ENCODE measurements at places on chromosomes 1 and 21. TPM values are rescaled to one million over a fixed set of nuclear protein-coding genes. Genes with fewer than 3 reads are reported as not detected.

FAM163A gene
- polyA plus RNA-seq = not detected

FMO2 gene
- not detected for polyA plus RNA-seq

TRPM2 gene
- 3.4 TPM for polyA plus RNA-seq

ASAP3 gene
- polyA plus RNA-seq = 5.1 TPM

SPRR3 gene
- polyA plus RNA-seq = 0.22 TPM
